ENCODE measurements at places on chromosomes 3 and 15. TPM values are rescaled to one million over a fixed set of nuclear protein-coding genes. Genes with fewer than 3 reads are reported as not detected.

DNA sequence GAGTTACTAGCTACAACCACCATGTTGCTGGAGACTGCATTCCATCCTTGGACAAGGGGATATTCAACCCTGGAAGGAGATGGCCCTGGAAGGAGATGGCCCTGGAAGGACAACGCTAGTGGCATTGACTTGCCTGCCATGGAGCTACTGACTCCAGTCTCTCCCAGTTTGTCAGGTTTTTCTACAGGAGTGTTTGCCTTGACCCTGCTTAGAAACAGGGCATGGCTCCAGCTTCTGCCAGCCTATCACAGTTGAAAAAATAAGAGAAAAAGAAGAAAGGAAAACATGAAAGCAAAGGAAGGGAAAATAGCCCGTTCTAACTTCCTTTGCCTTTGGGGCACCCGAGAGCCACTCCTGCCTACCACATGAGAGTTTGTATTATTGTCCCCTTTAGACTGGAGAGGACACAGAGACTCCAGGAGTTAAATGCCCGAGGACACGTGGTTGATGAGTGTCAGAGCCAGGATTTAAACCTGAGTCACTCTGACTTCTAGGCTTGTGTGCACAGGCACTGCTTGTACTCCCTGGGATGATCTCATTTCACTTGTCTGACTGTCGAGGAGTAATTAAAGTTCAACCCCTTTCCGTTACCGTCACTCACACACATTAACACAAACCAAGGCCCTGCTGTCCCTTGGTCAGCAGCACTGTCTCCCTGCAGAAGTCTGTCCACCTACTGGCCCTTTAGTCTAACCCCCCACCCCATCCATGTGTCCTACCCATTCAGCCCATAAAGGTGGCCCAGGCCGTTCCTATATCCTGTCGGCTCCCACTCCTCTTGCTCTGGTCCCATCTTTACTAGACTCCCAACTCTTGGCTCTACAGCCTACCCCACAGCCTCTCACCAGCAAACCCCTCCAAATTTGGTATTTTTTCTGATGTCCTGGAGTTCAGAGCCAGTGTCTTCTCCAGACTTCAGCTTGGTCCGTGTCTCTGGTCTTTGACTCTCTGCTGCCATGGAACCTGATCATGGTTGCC, 46.1 kb downstream of the C2CD4A start:
- DNase-seq = no peak

The C3orf20 gene
- not detected for total RNA-seq

- DNase-seq = peak; percentile 42
Observed at GRCh38 chr3:186414735-186415419, 52.8 kb upstream of the DGKG start.

- no peak for DNase-seq
Observed at GRCh38 chr15:96246057-96246456, 84.4 kb upstream of the NR2F2 start.

DNA sequence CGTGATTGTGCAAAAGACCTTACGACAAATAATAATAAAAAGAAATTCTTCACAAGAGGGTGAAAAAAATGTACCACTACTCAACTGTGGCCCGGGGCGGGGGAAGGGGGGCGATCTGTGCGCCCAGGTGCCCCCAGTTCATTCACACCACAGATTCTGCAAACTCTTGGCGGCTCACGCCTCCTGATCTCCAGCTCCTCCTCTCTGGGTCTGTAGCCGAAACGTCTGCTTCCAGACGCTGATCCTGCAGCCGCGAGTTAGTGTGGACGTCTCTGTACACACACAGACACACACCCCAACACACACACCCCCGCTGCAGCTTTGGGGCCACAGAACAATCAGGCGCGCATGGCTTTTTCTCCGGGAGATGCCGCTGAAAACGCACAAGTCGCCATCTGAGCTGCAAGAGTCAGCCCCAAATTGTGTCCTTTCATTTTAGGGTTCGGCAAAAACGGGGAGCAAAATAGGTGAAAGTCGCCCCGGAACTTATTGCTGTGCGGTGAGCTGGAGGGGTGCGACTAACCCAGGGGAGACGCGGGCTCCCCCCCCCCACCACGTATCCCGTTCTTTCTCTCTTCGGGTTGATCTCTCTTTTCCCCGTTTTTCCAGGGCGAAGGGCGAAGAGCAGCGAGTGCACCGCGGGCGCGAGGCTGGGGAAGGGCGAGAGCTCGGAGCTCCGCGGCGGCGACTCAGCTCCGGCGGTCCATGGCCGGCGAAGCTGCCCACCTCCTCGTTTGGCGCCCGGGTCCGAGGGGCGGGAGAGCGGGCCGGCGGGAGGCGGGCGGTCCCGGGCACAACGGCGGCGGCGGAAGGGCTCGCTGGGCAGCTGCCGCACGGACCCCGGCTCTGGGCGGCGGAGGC, 505 bp upstream of the WNT5A start:
- peak; percentile 43 for DNase-seq

Measured in G401 (cell line).